Head of caudate nucleus (tissue), 42 donors: ENCODE measurements at places on chromosomes 2 and 18.

DNA sequence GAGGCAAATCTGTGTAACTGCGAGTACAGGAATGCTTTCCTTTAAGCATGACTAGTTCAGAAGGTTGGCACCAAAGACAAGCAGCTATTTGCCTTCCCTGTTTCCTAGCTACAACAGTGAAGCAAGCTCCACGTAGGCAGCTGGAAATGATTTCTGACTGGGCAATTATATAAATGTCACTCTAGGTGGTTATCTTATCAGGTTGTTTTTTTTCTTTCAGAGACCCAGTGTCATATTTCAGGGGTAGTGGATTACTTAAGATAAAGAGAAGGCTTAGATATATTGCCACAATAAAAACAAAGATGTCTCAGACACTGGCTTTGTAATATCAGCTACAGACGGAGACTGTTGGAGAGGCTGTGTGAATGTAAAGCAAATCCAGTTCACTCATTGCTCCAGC, 748.9 kb upstream of the NXPH2 start:
- no peak for DNase-seq

DNA sequence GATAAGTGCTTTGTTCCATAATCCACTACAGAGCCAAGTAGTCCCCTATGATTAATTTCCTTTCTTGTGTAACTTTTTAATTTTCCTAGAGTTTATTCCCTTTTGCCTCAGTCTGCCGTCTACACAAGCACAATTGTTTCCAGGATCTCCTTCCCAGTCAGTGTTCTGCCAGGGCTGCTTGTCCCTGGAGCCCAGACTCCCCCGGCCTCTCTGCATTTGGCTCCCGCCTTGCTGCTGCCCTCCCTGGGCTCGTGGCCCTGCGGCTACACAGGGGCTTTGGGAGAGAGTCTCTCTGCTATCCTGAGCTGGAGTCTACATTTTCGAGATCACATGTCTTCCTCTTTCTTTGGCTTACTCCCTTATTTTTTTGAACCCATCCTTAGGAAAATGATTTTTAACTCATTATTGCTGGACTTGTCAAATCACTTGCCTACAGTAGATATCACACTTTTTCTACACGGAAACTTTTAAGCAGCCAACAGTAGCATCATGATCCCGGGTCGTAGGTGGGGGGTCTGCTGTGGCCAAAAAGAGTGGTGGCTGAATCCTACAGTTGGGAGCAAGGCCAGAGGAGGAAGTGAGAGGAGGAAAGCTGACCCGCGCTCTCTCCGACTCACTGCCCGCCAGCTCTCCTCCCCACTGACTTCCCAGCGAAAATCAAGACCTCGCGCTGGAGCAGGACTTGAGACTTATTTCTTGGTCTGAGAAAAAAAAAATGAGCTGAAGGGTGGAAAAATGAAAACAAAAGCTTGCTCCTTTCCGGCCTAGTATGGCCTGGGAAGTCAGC, 9.4 kb downstream of the FBLN7 start:
- DNase-seq = no peak

DNA sequence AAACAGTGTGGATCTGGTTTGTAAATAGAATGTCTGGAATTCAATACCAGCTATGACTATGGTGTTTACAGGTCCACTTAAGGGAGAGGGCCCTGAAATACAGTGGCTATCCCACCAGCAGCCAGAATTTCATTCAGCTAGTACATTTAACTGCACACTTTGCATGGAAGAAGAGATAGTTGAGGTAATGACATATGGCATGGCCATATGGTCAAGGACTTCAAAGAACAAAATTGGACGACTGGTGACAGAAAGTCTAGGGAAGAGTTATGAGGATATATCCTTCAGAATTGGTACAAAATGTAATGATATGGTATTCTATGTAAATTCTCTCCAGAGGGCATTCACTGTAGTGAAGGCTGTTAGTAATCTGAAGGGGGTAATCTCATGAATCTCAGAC, 105.0 kb downstream of the IKZF2 start:
- DNase-seq = no peak

- DNase-seq = no peak
Observed at GRCh38 chr2:38499548-38500282, 103.0 kb downstream of the HNRNPLL start.

DNA sequence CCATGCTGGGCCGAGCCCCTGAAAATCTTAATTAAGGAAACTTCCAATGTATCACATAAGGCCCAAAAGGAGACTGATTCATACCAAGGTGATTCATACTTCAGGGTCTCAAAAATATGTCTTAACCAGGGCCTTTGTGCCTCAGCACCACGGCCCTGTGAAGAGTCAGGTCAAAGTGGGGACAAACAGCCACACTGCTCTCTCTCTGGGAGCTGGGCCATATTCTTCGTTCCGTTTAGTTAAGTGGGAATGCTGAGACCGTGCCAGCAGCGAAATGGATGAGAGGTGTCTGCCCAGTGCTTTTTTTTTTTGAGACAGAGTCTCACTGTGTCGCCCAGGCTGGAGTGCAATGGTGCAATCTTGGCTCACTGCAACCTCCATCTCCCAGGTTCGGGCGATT, 9.3 kb upstream of the PTMA start:
- DNase-seq = no peak

DNA sequence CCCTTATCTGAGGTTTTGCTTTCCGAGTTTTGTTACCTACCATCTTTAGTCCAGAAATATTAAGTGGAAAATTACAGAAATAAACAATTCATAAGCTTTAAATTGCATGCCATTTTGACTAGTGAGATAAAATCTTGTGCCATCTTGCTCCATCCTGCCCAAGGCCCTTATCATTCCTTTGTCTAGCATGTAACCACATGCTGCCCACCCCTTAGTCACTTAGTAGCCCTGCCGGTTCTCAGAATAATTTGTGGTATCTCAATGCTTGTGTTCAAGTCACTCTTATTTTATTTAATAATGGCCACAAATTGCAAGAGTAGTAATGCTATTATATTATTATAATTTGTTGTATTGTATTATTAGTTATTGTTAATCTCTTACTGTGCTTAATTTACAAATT, 36.8 kb upstream of the VPS54 start:
- DNase-seq = no peak

GRCh38 chr2:166814335-166814734, 73.9 kb upstream of the XIRP2 start:
- DNase-seq = no peak

DNA sequence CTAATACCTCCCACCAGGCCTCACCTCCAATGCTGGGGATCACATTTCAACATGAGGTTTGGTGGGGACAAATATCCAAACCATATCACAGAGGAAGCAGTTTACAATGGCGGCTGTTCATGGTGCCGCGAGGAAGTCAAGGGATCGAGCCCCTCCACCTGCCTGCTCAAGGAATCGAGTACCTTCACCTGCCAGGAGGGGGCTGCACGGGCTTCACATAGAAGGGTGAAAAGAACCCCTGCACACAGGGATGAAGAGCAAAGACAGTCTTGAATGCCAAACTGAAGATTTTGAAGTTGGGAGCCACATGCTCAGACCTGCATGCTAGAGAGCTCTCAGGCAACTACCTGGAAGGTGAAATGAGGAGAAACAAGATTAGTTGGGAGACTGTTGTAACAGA, 110.3 kb downstream of the KCNF1 start:
- DNase-seq = no peak
